ENCODE measurements at places on chromosomes 5 and 9.

DNA sequence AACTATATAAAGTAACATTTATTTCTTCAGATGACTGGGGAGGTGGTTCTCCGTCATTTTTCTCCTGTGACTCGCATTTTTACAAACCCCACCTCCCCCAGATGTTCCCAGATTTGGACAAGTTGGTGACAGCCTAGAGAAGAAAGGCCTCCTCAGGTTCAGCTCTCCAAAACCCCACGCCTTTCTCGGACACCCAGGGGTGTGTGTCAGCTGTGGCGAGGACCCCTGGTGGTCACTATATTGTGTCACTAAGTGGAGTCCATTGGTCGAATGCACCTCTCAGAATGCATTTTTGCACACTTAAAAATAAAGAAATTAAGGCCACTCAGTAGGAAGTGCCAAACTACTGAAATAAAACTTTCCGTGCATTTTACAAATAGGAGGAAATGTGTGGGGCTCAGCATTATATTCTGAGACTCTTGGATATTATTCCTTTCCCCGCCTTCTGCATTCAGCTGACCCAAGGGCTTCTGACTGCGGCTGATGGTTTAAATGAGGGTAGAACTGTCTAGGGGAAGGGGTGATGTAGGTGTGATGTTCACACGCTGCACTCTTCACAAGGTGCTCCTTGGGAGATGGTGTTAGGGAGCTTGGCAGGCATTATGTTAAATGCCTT is 47.6 kb downstream of the ACO1 start:
- DNase-seq: no peak

- DNase-seq: no peak
Measured at GRCh38 chr5:88679638-88680037, 203.3 kb downstream of the MEF2C start.

- DNase-seq: no peak
Measured at GRCh38 chr5:80676706-80677105, 21.9 kb upstream of the DHFR start.

- DNase-seq: peak; percentile 22
Measured at GRCh38 chr5:142360607-142361120, 35.8 kb upstream of the SPRY4 start.

DNA sequence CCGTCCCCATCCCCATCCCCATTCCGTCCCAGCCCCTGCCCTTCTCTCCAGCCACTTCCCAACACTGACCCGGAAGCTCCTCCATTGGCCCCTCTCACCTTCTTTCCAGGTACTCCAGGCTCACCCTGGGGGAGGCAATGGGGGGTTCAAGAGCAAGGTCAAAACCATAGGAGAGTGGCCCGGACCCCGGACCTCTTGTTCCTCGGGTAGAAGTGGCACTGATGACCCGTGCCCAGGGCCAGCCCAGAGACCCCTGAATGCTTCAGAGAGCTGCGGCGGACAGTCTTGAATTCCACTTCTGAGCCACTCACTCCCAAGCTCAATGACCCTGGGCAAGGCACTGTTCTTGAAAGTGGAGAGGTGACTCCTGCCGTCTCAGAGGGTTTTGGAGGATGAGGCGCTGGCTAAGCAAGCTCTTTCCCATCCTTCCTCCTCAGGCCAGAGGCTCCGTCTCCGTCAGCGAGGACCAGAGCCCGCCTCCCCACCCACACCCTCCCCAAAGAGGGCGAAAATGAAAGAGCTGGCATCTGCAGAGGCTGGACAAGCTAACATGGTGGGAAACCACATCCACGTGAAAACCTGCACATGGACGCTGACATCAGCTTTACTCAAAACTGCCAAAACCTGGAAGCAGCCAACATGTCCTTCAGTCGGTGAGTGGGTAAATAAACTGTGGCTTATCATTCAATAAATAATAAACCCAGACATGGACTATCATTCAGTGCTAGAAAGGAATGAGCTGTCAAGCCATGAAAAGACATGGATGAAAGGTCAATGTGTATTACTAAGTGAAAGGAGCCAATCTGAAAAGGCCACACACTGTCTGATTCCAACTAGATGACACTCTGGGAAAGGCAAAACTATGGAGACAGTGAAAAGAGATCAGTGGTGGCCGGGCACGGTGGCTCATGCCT is 27.3 kb upstream of the PHYKPL start:
- no peak for DNase-seq

DNA sequence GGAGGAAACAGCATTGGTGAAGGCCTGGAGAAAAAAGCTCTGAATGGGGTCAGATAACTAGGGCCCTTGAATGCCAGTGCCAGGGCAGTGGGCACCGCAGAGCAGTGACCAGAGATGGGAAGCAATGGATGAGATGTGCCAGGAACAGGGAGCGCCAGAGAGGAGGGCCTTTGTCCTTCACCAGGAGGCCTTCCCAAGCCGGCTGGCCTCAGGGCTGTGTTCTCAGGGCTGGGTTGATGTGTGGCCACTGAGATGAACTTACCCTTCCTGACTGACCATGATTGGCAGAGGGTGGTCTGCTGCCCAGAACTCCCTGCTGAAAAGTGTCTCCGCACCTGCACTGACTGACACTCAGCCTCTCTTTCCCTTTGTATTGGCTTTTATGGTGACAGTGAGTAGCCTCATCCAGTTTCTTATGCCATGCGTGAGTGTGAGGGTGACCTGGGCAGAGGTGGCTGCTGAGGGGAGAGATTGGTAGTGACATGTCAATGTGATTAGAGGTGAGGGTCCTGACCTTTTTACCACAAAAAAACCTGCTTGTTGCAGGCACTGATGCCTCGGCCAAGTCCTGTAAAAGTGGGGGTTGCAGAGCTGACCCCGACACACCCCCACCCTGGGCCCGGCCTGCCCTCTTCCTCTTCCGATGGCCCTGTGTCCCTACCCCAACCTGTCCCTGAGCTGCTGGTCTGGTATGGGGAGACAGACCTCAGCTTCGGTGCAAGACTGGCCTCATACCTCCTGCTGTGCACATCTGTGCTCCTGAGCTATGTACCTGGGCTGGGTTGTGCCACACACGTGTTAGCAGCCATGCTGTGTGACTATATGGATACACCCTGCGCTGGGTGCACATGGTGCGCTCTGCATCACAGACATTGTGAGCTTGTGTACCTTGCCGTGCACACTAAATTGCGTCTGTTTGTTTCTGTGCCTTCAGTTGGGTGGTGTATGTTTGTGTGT is 57.1 kb upstream of the PSD2 start:
- no peak for DNase-seq

GRCh38 chr5:124064956-124065355 is 553.0 kb downstream of the CSNK1G3 start:
- DNase-seq: peak; percentile 16

DNA sequence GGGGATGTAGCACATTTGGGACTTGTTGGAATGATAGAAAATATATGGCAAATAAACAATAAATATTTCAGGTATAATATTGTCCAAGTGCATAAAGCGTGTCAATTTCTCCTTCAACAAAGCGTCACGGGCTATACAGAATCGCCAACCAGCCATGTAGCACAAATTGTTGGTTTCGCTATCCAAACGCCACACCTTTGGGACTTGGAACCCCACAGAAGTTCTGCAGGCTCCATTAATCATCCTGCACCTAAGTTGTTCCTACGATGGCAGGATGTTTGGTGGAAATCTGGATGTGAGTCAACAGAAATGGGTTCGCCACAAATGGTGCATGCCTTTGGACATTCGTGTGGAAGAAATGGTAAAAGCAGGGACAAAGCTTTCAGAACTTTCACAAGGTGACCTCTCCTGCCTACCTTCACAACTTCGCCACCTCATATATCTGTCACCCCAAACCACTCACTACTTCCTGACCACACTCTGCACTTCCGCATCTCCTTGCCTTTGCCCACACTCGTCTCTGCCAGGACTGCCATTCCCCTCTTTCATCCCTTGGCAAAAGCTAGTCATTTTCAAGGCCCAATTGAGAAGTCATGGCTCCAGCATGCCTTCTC is 95.7 kb downstream of the LHFPL2 start:
- DNase-seq: peak; percentile 66
